GM23248 (cell line): ENCODE measurements at places on chromosomes 11 and 22. TPM values are rescaled to one million over a fixed set of nuclear protein-coding genes. Genes with fewer than 3 reads are reported as not detected.

IFITM10 gene
- polyA plus RNA-seq: 0.41 and 0.53 TPM in 2 replicates

DNA sequence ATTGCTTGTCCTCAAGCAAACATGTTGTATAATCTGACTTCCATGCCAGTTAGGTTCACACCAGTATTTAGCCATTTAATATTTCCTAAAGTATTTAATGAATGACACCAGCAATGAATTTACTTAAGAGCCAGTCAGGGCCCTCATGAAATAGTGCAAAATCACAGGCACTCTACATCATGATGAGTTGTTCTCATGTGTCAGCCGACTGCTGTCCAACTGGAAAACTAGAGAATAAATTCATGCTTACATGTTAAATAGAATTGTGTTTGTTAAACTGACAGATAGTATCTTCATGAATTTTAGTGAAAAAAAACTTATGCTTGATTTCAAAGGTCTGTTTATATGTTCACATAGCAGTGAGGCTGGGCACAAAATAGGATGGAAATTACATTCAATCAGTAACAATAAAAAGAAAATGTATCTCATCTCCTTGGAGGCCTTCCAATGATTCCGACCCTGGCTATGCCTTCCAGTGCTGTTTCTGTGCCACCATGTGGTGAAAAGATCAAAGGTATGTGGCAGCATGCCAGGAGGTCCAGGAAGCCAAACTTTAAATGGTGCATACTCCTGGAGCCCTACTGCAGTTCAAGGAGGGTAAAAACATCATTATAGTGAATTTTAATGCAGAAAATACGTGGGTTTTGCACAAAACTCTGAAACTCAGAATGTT is 45.2 kb downstream of the CTSC start:
- peak; percentile 41 for DNase-seq

DNA sequence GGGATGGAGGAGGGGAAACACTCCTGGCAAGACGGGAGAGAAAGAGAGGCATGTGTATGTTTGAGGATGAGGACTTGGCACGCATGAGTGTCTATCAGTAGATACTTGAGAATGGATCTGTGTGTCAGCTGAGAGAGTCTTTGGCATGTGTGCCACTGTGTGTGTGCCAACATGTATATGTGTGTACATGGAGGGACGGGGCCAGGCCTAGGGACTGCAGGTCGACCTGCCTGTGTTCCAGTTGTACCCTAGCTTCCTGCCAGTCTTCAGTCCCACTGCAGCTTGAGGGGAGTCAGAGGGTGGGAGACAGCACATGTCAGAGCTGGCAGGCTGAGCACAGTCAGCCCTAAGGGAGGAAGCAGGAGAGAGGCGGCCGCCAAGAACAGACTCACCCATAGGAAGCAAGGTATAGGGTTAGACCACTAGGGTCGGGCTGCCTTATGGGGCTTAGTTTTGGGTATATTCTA is 5.6 kb downstream of the CLCF1 start:
- DNase-seq: peak; percentile 25

GRCh38 chr11:66126064-66126463 is 56.0 kb downstream of the PACS1 start:
- no peak for DNase-seq

- DNase-seq: peak; percentile 66
Observed at GRCh38 chr11:60193687-60194433, 11.0 kb upstream of the MS4A6A start.

CCDC15 gene
- 1.6 and 1.8 TPM in 2 replicates for polyA plus RNA-seq

- no peak for DNase-seq
Observed at GRCh38 chr11:101321222-101321621, 191.6 kb upstream of the PGR start.

DNA sequence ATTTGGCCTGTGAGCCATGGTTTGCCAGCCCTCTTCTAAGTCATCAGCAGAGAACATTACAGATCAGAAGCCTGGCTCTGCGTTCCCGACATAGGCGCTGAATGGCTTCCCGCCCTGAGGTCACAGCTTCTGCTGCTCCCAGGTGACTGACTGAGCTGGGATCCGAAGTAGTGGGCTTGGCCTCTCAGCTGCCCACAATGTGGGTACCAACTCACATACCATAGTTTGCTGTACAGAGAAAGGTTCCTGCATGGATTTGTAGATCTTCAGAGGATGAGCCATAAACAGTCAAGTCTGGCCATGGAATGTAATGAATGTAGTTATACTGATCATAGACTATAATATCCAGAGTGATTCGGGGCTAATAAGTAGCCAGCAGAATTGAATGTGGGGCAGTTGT is 42.6 kb downstream of the TEAD1 start:
- no peak for DNase-seq

DNA sequence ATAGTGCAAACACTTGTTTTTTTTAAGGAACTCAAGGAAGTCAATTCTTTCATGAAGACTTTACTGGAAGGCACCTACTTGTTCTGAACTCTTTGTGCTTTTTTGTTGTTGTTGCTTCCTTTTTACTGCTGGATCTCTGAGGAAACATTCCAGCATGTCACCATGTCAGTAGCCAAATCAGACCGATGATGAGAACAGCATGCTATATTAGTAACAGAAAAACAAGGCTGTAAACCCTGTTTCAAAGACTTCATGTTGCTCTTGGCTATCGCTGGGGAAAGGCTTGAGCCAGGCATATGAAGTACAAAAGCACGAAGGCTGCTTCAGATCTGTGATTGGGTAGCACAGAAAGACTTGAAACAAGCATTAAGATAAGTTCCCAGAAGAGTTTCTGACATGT is 125.6 kb upstream of the SLC5A12 start:
- peak; percentile 17 for DNase-seq

DNA sequence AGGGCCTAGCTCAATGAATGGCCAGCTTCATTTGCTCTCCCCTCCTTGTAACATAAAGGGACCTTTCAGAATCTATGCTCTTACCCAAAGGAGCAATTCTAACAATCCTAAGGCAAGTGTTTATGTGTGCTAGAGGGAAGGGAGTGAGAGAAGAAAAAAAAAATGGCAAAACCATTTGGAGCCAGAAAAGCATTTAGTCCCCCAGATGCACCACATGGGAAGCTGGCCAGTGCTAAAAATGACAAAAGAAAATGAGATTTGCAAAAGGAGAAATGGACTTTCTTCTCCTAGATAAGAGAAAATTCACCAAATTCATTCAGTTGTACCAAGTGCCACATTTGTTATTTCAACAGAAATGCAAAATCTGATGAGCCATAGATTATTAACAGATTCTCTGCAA is 52.8 kb downstream of the SERGEF start:
- DNase-seq: no peak

UPK3A gene
- polyA plus RNA-seq: not detected in 2 replicates

DNA sequence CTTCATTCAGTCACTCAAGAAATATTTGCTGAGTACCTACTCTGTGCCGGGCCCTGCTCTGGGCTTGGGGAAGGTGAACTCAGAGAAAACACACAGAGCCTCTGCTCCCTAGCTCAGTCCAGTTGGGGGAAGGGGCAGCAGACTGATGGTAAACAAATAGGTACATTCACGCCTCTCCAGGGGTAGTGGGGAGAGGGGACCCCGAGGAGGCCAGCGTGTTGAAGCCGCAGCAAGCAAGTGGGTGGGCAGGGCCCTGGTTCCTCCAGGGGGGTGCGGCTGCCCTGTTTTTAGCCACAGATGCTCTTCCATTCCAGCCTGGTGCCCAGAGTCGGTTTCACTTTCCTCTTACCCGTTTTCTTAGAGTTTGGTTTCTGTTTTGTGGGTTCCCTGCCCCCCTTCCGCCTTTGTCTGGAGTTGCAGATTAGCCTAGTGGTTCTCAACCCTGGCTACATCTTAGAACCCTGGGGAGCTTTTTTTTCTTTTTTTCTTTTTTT is 8.7 kb downstream of the DRAP1 start:
- peak; percentile 31 for DNase-seq

GP1BB gene
- polyA plus RNA-seq: 3.2 and 4.9 TPM in 2 replicates

- no peak for DNase-seq
Observed at GRCh38 chr22:23555118-23555517, 25.0 kb downstream of the IGLL1 start.

ACRV1 gene
- 0.10 and 0.22 TPM in 2 replicates for polyA plus RNA-seq

DNA sequence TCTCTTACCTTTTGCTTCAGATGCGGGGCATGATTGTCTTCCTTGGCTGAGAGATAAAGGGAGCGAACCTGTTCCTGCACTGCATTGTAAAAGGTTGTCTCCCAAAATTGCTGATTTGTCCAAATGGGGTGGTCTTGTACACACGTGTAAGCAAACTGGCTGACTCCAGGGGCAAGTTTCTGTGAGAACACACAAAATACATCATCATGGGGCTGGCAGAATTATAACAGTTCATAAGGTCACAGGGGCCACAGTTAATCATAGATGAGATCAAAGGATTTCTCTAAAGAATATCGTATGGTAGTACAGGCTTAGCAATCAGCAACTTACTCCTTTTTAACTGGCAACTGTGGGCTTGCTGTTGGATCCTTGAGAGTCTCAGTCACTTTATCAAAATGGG is 194.3 kb downstream of the SWAP70 start:
- DNase-seq: no peak

SGSM1 gene
- polyA plus RNA-seq: not detected in 2 replicates

- peak; percentile 81 for DNase-seq
Observed at GRCh38 chr11:92702805-92703448, 266.5 kb upstream of the MTNR1B start.

SCN2B gene
- not detected in 2 replicates for polyA plus RNA-seq

NLRP6 gene
- polyA plus RNA-seq: not detected in 2 replicates

DNA sequence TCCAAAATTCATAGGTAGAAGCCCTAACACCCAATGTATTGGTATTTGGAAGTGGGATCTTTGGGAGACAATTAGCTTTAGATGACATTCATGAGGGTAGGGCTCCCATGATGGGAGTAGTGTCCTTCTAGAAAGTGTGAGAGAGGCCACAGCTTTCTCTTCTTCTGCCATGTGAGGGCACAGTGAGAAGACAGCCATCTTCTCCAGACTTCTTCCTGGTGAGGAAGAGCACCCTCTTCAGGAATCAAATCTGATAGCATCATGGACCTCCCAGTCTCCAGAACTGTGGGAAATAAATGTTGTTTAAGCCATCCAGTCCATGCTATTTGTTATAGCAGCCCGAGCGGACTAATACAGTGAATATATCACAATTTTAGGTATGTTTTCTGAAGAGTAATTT is 96.9 kb downstream of the CNTN5 start:
- no peak for DNase-seq

DNA sequence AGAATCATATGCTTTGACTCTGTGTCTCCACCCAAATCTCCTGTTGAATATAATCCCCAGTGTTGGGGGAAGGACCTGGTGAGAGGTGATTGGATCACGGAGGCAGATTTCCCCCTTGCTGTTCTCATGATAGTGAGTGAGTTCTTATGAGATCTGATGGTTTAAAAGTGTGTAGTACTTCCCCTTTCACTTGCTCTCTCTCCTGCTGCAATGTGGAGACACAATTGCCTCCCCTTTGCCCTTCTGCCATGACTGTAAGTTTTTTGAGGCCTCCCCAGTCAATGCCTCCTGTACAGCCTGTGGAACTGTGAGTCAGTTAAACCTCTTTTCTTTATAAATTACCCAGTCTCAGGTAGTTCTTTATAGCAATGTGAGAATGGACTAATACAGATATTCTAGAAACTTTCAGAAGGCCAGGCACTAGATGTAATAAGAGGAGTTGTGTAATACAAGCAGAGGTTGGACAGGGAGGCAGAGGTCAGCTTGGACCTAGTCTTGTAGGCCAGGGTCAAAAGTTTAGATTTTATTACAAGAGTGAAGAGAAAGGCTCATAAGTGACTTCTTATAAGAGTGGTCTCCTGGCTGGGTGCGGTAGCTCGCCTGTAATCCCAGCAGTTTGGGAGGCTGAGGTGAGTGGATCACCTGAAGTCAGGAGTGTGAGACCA is 9.3 kb upstream of the SERPING1 start:
- DNase-seq: no peak

- no peak for DNase-seq
Observed at GRCh38 chr11:111707691-111708067, 58.5 kb downstream of the PPP2R1B start.

- peak; percentile 17 for DNase-seq
Observed at GRCh38 chr11:30333405-30333804, 10.5 kb downstream of the ARL14EP start.

GRCh38 chr11:118913411-118914125 is 12.2 kb downstream of the BCL9L start:
- DNase-seq: peak; percentile 33

STK33 gene
- not detected in 2 replicates for polyA plus RNA-seq

OR51E2 gene
- not detected in 2 replicates for polyA plus RNA-seq

GRCh38 chr11:122756417-122756816 is 81.9 kb upstream of the CRTAM start:
- DNase-seq: no peak

BATF2 gene
- 0.57 and 0.79 TPM in 2 replicates for polyA plus RNA-seq

DNA sequence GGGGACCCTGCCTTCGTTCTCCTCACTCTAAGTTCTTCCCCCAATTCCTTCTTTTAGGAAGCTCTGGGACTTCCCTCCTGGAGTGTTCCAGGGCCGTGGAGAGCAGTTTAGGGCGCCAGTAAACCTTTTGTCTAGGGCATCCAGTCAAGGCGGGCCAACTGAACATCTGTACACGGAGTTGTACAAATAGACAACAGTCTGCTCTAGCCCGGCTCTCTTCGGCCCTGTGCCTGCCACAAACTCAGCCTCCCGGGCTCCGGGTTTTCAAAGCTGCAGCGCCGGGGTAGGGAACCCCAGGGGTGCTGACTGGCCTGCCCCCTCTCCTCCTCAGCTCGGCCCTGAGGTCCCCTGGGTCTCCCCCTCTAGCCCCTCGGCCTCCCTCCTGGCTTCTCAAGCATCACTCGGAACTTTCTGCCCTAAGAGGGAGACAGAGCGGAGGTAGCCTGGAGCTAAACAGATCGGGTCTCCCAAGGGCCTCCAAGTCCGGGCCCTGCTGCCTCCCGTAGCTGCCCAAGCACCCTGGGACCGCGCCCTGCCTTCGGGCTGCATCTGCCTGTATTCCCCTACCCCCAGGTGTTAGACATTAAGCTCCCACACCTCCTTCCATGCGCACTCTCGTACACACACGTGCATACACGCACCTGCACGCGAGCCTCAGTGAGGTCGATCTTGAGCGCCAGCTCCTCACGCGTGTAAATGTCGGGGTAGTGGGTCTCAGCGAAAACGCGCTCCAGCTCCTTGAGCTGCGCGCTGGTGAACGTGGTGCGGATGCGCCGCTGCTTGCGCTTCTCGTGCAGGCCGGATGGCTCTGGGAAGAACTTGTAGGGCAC is 3.3 kb downstream of the PHOX2A start:
- DNase-seq: peak; percentile 38

- peak; percentile 1 for DNase-seq
Observed at GRCh38 chr11:96607864-96608558, 218.2 kb downstream of the JRKL start.

SYT9 gene
- polyA plus RNA-seq: not detected in 2 replicates

USP2 gene
- 0.30 and 0.33 TPM in 2 replicates for polyA plus RNA-seq

C1QTNF4 gene
- not detected in 2 replicates for polyA plus RNA-seq

BDNF gene
- 58.1 and 59.7 TPM in 2 replicates for polyA plus RNA-seq

- DNase-seq: peak; percentile 32
Observed at GRCh38 chr11:62383822-62384221, 35.0 kb upstream of the SCGB1A1 start.

NXPE1 gene
- polyA plus RNA-seq: not detected in 2 replicates

GRCh38 chr22:20741008-20741633 is 32.8 kb upstream of the SERPIND1 start:
- no peak for DNase-seq

MRGPRX3 gene
- polyA plus RNA-seq: not detected in 2 replicates

- no peak for DNase-seq
Observed at GRCh38 chr11:82992223-82992622, 79.5 kb downstream of the RAB30 start.
